ENCODE measurements at places on chromosomes 2 and 18. TPM values are rescaled to one million over a fixed set of nuclear protein-coding genes. Genes with fewer than 3 reads are reported as not detected.

SCN1A gene
- total RNA-seq = not detected

PTPN4 gene
- 22.7 TPM for total RNA-seq

PLCL1 gene
- total RNA-seq = 1.7 TPM

- DNase-seq = no peak
Observed at GRCh38 chr2:204260901-204261300, 284.4 kb upstream of the PARD3B start.

DNA sequence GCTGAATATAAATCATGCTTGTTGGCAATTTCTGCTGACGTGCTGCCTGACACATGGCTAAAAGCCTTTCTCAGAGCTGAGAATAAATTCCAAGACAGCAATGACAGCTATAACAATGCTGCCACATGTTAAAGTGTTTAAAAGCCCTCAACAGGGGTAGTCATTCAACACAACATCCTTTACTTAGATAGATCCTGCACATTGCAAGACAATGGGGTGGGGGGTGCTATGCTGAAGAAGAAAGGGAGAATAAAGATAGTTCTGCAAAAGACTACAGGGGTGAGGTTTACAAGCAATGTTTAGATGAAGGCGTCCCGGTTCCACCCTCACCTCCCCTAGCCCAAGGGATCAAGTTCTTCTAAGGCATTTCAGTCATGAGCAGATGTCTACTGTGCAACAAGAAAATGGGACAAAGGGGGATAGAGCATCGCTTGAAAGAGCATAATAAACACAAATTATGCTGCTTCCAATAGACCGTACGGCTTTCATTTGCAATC, 291.0 kb upstream of the ACVR2A start:
- no peak for DNase-seq

- DNase-seq = peak; percentile 72
Observed at GRCh38 chr2:189096769-189097447, 82.7 kb downstream of the COL5A2 start.

GRCh38 chr2:109209941-109210340, 80.9 kb downstream of the SH3RF3 start:
- DNase-seq = peak; percentile 35
